ENCODE measurements at places on chromosomes 5 and 9. TPM values are rescaled to one million over a fixed set of nuclear protein-coding genes. Genes with fewer than 3 reads are reported as not detected.

Gene SLC36A3
- total RNA-seq = not detected

Gene SLC6A18
- total RNA-seq = not detected

Gene FBXW11
- 40.1 TPM for total RNA-seq

Gene SH3PXD2B
- total RNA-seq = 41.1 TPM

Gene NMRK1
- total RNA-seq = 28.4 TPM

Gene DIPK1B
- total RNA-seq = 247 TPM

Gene CCDC192
- not detected for total RNA-seq

Gene IL4
- total RNA-seq = not detected

Gene PCDHB12
- total RNA-seq = 0.19 TPM

Gene AFF4
- 70.6 TPM for total RNA-seq

Gene SLC6A7
- total RNA-seq = not detected

Gene RIGI
- 37.9 TPM for total RNA-seq

Gene TAF11L10
- not detected for total RNA-seq

Gene NAIF1
- 6.8 TPM for total RNA-seq
